ENCODE measurements at places on chromosomes 7 and 10. TPM values are rescaled to one million over a fixed set of nuclear protein-coding genes. Genes with fewer than 3 reads are reported as not detected.

The DYNC1I1 gene
- polyA plus RNA-seq = 0.69 TPM

The NEUROG3 gene
- not detected for polyA plus RNA-seq

The STN1 gene
- polyA plus RNA-seq = 70.8 TPM

The NEUROD6 gene
- polyA plus RNA-seq = 0.01 TPM

The SLC26A3 gene
- 0.18 TPM for polyA plus RNA-seq

The CHST15 gene
- polyA plus RNA-seq = 1.4 TPM

The GALNT17 gene
- polyA plus RNA-seq = 6.1 TPM

The MEIG1 gene
- polyA plus RNA-seq = not detected

The RAB19 gene
- not detected for polyA plus RNA-seq

The RAPGEF5 gene
- polyA plus RNA-seq = 6.6 TPM

The CYP17A1 gene
- polyA plus RNA-seq = not detected

The PRLHR gene
- 0.01 TPM for polyA plus RNA-seq

The P4HA1 gene
- 5.1 TPM for polyA plus RNA-seq

The ST8SIA6 gene
- polyA plus RNA-seq = 0.61 TPM

The FAM25G gene
- polyA plus RNA-seq = 6.3 TPM

The ATRNL1 gene
- 0.39 TPM for polyA plus RNA-seq

The FANK1 gene
- polyA plus RNA-seq = 8.1 TPM

The GNAT3 gene
- not detected for polyA plus RNA-seq

The PILRA gene
- polyA plus RNA-seq = 0.85 TPM

The OPALIN gene
- not detected for polyA plus RNA-seq

The EMX2 gene
- polyA plus RNA-seq = 0.15 TPM

The OR2A1 gene
- not detected for polyA plus RNA-seq

The FAM131B gene
- 0.16 TPM for polyA plus RNA-seq

The BTBD16 gene
- 0.04 TPM for polyA plus RNA-seq

The HOXA7 gene
- 1.5 TPM for polyA plus RNA-seq

The TMEM213 gene
- polyA plus RNA-seq = not detected

The ERVW-1 gene
- not detected for polyA plus RNA-seq

The CTAGE4 gene
- 4.3 TPM for polyA plus RNA-seq

The EBLN1 gene
- polyA plus RNA-seq = not detected

The HOXA9 gene
- 0.49 TPM for polyA plus RNA-seq

The SORCS3 gene
- 0.02 TPM for polyA plus RNA-seq

The PKD2L1 gene
- not detected for polyA plus RNA-seq

The DAGLB gene
- polyA plus RNA-seq = 9.2 TPM

The COL26A1 gene
- polyA plus RNA-seq = not detected

The STEAP2 gene
- polyA plus RNA-seq = 2.6 TPM

The AKR1B15 gene
- 0.86 TPM for polyA plus RNA-seq

The CC2D2B gene
- 0.13 TPM for polyA plus RNA-seq

The AGR2 gene
- 1.6 TPM for polyA plus RNA-seq

The FAM149B1 gene
- 21.7 TPM for polyA plus RNA-seq

The CACNB2 gene
- 5.1 TPM for polyA plus RNA-seq

The CYP2C8 gene
- polyA plus RNA-seq = 0.33 TPM

The MARVELD1 gene
- 6.4 TPM for polyA plus RNA-seq

The ARHGEF5 gene
- 14.6 TPM for polyA plus RNA-seq

The LHFPL3 gene
- polyA plus RNA-seq = not detected

The INSYN2A gene
- not detected for polyA plus RNA-seq

The RBM17 gene
- polyA plus RNA-seq = 51.2 TPM

The CYP51A1 gene
- polyA plus RNA-seq = 40.8 TPM

The PRSS37 gene
- polyA plus RNA-seq = not detected

The ZNF775 gene
- 1.6 TPM for polyA plus RNA-seq

The CLDN3 gene
- 0.14 TPM for polyA plus RNA-seq

The ANXA8 gene
- 261 TPM for polyA plus RNA-seq

The CTAGE15 gene
- polyA plus RNA-seq = not detected

Data from esophagus (tissue), 2 donors.